NCI-H2081 treated with DMSO at 0.1 percent for 48 hours (cell line): ENCODE measurements at places on chromosomes 1 and 21.
A peak's percentile ranks its signal among the peaks of the same experiment; 100 is the strongest.

DNA sequence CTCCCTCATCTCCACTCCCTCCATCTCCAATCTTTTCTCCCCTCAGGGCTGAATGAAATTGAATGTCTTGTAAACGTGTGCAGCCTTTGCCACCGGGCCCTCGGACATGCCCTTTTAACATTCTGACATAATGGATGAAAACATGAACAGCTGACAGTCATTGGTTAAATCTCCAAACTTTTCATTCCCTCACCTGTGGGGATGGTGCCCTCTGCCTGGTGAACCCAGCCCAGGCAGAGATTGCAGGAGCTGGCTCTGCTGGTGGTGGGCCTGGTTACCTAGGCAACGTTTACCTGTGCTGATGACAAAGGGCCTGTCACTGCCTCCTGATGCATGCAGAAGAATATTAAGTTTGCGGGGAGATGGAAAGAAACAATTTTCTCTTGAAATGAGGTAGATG, 21.3 kb downstream of the ST6GALNAC3 start:
- no peak for DNase-seq

GRCh38 chr1:10232163-10232562, 21.8 kb downstream of the KIF1B start:
- no peak for DNase-seq

DNA sequence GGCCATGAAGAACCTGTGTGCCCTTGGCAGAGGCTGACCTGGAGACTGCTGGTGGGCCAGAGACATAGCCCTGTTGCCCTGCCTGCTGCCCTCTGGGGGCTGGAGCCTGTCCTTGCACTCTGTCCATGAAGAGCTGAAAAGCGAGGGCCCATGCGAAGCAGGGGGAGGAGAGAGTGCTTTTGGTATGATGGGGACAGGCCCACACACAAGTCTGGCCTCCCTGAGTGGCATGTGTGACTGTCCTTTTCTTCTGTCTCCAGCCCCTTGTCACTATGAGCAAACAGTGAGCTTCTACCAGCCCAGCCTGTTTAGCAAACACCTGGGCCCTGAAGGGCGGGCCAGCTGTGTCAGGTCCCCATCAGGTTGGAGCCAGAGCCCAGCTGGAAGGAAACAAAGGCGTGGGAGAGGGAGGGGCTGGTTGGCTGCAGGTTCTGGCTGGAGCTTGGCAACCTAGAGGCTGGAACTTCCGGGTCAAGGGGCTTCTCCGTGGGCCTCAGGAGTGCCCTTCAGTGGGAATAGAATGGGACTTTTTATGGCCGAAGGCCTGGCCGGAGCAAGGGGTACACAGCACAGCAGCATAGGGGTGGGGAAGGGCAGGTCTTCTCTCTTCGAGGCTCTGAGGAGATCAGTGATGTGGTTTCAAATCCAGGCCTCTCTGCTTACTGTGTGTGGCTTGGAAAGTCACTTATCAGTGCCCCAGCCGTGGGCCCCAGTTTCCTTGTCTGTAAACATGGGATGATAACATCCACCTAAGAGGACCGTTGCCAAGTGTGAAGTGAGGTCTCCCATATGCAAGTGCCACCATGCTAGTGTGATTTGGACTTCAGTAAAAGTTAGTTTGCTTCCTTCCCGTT, 14.3 kb downstream of the QSOX1 start:
- no peak for DNase-seq

- no peak for DNase-seq
These were observed 43.2 kb downstream of the C1orf198 start for GRCh38 chr1:230824919-230825721.

- no peak for DNase-seq
These were observed 148.9 kb downstream of the KCNT2 start for GRCh38 chr1:196459383-196459782.

DNA sequence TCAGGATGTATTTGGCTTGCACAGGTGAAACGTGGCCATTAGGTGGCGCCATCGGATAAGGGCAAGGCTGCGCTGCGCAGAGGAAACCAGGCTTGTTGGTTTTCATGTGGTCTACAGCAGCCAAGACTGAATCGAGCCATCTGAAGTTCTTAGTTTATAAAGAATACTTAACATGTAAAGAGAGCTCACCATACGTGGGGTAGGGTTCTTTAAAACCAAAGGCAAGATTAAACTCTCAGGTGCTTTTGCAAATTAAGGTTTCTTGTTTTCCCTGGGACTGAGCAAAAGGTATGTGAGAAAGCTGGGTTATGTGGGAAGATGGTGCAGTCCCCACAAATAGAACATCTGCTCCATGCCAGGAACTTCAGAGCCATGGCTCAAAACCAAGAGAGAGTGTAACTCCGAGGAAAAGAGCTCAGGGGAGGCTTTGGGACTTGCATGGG, 9.3 kb downstream of the MASP2 start:
- peak; percentile 52 for DNase-seq

- no peak for DNase-seq
These were observed 41.6 kb upstream of the LRIG2 start for GRCh38 chr1:113031171-113031933.

- no peak for DNase-seq
These were observed 36.0 kb downstream of the SIPA1L2 start for GRCh38 chr1:232593717-232594502.

GRCh38 chr1:223524930-223525451, 131.8 kb downstream of the CCDC185 start:
- no peak for DNase-seq

GRCh38 chr1:214282630-214283242, 1.8 kb downstream of the SMYD2 start:
- no peak for DNase-seq

- DNase-seq, result no peak
These were observed 6.6 kb upstream of the PIGC start for GRCh38 chr1:172450524-172450885.

DNA sequence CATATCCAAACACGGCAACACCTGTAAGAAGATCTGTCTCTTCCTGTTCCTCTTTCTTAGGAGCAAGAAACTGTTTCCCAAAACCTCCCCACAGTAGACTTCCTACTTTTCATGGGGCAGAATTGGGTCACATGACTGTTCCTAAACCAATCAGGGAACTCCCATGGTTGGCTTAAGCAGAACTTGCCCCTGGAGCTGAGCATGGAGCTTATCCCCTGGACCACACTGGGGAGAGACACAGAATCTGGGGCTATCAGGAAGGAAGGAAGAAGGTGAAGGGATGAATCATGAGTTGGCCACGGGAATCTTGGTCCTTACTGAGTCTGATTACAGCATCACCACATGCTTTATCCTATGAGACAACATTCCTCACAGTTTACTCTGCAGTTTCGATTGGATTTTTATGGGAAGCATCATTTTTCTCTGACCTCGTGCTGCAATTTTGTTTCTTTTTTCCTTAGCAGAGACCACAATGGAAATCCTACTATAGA, 81.8 kb downstream of the CDC7 start:
- no peak for DNase-seq

DNA sequence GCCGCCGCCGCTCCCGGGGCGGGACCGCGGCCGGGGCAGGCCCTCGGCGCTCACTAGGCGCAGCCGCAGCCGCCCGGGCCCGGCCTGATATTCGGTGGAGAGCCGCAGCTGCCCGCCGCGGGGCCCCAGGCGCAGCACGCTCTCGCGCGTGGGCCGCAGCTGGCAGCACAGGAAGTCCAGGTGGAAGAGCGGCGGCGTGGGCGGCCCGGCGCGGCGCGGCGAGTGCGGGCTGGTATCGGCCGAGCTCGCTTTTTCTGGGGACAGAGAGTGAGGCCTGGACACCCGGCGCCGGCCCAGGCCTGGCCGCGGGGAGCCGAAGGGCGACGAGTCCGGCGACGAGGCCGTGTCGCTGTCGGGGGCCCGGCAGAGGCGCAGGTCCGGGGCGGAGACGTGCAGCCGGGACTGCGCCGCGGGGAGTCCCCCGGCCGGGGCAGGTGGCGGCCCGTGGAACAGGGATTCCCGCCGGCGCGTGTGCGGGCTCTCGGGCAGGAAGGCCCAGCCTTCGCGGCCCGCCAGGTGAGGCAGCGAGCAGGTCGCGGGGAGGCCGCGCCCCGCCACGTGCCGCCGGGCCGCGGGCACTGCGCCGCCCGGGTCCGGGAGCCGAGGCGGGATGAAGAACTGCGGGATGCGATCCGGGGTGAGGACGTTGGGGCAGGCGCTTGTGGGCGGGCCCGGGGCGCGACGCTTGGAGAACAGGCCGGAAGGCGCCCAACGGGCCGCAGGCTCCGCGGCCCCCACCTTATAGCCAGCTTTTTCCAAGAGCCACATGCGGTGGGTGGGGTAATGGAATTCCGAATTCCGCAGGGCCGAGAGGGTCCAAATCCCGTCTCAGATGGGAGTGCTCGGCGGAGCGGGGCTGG, 1.2 kb downstream of the C2CD4D start:
- no peak for DNase-seq

DNA sequence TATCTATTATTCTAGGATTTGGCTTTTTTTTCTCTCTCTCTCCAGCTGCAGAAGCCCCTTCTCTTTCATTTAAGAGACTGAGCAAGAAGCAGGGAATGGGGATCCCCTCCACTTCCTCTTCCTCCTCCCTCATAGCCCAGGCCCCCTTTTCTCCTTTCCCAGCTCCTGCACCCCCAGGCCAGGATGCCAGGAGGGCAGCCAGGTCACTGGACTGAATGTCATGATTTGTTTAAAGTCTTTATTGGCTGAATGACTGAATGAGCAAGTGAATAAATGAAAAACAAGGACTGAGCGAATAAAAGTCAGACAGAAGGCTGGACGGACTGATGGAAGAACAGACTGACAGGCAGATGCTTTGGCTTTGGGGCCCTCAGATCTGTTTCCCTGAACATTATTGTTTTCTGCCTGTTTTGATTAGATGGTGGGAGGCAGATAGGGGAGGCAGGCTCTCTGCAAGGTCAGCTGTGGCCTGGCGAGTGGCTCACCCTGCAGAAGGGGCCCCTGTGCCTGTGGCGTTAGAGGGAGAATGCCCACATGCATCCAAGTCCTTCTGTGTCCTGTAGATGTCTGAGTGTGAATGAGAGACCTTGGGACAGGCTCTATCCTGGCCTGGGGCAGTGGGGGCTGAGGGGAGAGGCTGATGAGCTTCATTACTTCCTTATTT, 20.3 kb upstream of the ADGRB2 start:
- DNase-seq, result no peak

- DNase-seq, result no peak
These were observed 185.5 kb upstream of the ZC3H12A start for GRCh38 chr1:37288900-37289299.

DNA sequence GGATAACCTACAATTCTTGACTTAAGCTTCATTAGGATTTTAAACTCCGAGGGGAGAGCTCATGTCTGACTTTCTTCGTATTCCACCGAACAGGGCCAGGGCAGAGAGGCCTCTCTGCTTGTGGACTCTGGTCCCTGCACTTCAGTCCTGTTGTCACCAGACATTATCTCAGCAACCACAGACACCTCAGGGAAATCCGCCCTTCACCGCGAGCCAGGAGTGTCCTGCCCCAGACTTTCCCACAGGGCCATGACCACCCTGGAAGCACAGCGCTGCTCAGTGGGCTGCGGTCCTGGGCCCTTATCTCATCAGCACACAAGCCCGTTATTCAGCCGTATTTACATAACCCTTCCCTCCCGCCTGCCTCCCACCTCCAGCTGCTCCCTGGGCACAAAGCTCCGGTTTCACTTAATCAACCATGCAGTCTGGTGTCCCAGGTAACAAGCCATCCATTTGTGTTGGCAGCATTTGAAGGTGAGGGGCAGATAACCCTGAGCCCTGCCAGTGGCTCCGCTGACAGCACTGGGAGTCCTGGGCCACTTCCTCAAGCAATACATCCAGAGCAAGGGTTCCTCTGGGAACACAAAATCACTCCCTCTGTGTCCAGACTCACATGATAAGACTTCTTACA, 122.8 kb upstream of the RAB4A start:
- DNase-seq, result peak; percentile 47

DNA sequence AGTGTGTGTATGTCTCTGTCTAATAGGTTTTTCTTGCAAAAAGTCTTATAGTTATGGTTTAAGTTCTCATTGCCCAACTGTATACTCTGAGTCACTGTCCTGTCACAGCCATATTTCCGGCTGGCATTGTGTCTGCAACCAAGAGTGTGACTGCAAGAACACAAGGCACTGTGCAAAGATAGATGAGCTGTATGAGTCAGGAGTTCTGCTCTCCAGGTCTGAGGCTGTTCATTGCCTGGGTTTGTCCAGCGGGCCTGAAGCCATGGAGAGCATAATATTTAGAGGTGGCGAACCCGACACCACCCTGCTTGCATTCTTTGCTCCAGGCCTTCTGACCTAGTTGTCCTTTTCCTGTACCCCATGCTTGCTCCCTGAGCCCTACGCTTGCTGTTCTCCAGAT, 50.9 kb upstream of the CNIH3 start:
- no peak for DNase-seq

GRCh38 chr21:38985568-38986378, 180.0 kb downstream of the ETS2 start:
- peak; percentile 89 for DNase-seq

DNA sequence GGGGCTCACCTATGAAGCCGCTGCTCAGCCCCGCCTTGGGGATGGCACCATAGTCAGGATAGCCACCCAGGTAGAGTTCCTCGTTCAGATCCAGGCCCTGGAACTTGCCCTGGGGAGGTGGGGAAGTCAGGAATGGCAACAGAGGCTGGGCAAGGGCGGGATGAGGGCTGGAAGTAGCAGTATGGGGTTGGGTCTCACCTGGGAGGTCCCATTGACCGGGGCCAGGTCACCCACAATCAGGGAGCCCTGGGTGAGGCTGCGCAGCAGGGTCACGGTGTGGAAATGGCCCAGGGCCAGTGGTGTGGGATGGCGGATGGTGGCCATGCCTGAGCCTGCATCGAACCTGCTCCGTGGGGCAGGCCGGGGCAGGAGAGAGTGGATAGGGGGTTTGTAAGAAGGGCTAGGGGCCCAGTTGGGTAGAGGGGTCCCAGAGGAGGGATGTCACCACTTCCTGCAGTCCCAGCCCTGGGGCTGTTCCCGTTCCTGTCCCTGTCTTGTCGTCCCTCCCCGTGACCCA, 19.4 kb downstream of the LDLRAD2 start:
- DNase-seq, result no peak

DNA sequence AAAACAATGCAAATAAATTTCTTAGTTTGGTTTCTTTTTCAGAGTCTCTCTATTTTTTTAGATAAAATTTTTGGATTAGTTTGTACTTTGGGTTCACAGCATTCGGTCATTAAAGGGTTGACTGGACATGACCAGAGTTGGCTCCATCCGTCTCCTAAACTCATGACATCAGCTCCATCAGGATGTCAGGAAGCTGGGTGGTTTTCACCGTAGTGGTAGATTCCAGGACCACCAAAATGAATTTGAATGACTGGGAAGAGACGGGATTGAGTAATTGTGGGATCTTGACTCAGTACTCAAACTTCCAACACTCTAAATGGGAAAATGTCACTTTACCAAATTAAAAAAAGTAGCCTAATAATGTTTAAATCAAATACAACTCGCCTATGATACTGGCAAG, 279.2 kb upstream of the DUSP10 start:
- DNase-seq, result no peak

DNA sequence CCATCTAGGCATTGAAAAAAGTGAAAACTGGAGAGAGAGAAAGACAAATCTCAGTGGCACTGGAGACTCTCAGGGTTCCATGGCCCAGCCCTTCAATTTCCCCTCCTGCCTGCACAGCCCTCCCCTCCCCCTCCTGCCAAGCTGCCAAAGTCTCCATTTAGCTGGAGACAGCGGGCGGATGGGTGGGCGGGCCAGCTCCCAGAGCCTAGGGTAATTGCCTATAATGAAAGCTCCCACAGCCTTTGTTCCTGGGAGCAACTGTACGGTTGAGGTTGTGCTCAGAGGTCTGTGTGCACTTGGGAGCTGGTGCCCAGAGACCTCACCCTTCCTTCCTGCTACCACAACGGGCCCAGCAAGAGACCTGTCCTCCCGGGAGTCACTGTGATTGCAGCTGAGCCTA, 89.6 kb downstream of the NAV1 start:
- peak; percentile 82 for DNase-seq
